ENCODE measurements at places on chromosomes 5 and 9.
A peak's percentile ranks its signal among the peaks of the same experiment; 100 is the strongest.

DNA sequence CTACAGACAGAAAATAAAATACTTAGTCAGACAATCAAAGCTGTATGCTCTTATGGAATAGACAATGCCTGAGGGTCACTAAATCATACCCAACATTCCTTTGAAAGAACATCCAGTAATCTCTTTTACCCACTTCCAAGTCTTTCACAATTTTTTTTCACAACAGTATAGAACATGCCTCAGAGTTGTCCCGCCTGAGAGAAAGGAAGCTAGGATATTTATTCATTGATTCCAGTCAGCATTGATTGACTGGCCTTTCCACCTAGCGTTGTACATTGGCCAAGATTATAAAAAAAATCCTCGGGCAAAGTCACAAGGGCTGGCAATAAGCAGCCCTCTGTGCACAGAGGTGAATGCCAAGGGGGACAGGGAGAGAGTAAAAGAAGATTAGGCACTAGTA is 318.1 kb upstream of the PIK3R1 start:
- no peak for DNase-seq

GRCh38 chr9:124040935-124041816 is 29.6 kb downstream of the LHX2 start:
- DNase-seq: peak; percentile 23

DNA sequence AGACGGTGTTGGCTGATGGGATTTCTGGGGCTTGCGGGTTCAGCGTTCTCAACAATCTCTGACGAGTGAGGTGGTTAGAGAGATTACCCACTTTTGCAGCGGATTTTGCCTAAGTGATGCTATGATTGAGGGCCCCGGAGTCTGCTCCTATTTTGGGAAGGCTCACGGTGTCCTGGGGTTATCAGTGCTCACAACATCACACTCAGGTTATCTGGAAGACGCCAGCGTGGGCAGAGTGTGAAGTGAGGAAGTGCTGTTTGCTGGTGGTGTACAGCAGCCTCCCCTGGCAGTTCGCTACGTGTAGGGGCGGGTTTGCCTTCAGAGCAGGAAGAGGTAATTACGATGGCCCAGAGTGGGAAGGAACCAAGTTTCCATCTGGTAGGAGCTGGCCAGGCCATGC is 341.2 kb upstream of the IRX2 start:
- no peak for DNase-seq

GRCh38 chr9:114511978-114512874 is 7.0 kb upstream of the WHRN start:
- no peak for DNase-seq

DNA sequence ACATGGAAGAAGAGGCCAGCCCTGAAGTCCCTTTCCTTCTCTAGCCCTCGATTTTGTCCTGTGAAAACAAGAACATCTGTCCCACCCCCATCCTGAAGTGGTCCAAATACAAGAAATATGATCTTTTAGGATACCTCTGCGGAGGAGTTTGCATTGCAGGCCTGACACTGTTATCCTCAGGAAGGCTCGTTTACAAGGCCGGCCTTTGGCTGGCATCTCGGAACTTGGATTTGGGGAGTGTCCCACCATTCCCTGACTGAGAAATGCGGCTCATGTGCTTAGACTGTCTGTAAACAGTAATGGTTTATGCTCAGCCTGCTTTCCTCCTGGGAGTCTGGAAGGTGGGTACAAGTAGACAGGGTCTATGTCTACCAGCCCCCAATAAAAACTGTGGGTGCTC is 26.4 kb downstream of the WHRN start:
- DNase-seq: no peak

Measured in stimulated activated CD8-positive, alpha-beta memory T cell treated with anti-CD3 and anti-CD28 coated beads, Interleukin-7, amount 100 ng/mL, for 4 hours (primary cell).